ENCODE measurements at places on chromosomes 2 and 18.
A peak's percentile ranks its signal among the peaks of the same experiment; 100 is the strongest.

- DNase-seq, result no peak
Observed at GRCh38 chr2:24239553-24239952, 64.7 kb downstream of the FAM228A start.

GRCh38 chr2:44548221-44549098 lies 186.7 kb downstream of the CAMKMT start:
- no peak for DNase-seq

- DNase-seq, result no peak
Observed at GRCh38 chr2:147469471-147469870, 375.4 kb upstream of the ACVR2A start.

DNA sequence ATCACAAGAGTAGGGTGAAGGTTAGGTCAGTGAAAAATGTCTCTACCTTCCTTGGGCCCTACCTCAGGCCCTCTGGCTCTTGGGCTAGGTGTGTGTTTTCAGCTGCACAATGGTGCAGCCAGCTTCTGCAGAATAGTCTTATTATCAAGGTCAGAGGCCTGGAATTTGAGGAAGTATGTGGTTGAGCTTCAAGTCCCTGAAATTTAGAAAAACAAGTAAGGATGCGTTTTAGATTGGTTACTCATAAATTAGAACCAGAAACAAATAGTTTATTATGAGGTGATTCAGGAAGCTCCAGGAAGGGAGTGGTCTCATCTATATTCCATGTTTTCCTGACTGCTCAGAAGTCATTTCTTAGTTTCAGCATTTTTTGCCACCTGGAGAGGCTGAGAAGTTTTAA lies 204.2 kb upstream of the CELF4 start:
- DNase-seq, result no peak

- DNase-seq, result no peak
Observed at GRCh38 chr18:3380384-3380961, 69.5 kb upstream of the TGIF1 start.

GRCh38 chr2:176140513-176141317 lies 10.6 kb upstream of the HOXD4 start:
- DNase-seq, result no peak

- DNase-seq, result no peak
Observed at GRCh38 chr2:168901003-168901402, at the start of gene G6PC2. TSS of gene G6PC2 (plus strand) at chr2:168901291. CDS start at chr2:168901332, 41 bp downstream.

- DNase-seq, result no peak
Observed at GRCh38 chr2:29033656-29034055, 40.7 kb downstream of the PCARE start.

- DNase-seq, result no peak
Observed at GRCh38 chr2:84214455-84214854, 244.6 kb downstream of the SUCLG1 start.

DNA sequence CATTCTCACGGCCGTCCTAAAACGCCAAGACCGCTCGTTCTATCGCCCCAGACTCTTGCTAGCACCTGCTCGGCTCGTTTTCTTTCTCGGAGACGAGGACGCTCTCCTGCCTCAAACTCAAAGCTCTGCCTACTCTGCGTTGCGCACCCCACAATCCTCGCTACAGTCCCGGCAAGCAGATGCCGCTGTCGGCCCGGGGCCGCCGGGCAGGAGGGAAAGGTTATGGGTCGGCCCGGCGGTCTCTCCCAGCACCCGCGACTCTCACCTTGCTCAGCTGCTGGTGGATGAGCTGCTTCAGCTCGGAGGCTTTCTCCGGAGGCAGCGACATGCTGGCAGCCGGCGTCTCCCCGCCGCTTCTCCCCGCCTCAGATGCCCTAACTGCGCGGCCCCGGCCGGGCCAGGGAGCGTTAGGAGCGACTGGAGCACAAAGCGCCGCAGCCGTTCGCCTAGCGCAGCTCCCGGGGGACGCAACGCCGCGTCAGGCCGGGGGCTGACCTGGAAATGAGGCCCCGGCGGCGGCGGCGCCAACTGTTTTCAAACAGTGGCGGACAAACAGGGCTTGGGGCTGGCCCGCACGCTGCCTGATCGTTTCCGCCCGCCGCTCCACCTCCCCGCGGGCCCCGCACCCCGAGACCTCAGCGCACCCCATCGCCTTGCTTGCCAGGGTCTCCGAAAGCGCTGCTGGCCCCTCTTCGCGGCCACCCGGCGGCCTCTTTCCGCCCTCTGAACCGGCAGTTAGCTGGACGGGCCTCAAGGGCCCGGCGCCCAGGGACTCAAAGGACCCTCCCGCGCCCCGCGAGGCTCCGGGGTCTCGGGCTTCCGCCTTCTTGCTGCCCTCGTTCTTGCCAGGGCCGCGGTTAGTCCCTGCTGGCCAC lies at the start of the genes CEP76 and PSMG2:
CEP76 (minus strand) TSS at position 503 of the 875 bp plus-strand sequence; CDS start at position 328, 175 bp downstream.
PSMG2 (plus strand) TSS at position 822 of the 875 bp plus-strand sequence. CDS start 66 bp downstream, outside the sequence.
- DNase-seq, result no peak

GRCh38 chr2:145067549-145068030 lies 547.7 kb upstream of the ZEB2 start:
- no peak for DNase-seq

DNA sequence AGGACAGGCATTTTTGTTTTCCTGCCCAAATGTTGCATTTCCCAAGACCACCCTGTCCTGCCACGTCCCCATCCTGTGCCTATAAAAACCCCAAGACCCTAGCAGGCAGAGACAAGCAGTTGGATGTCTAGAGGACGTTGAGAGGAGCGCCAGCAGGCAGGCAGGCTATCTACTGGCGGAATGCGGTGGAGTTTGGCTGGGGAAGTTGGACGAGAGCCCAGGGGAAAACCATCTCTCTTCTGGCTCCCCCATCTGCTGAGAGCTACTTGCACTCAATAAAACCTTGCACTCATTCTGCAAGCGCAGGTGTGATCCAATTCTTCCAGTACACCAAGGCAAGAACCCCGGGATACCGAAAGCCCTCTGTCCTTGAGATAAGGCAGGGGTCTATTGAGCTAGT lies 72.5 kb downstream of the ARL6IP6 start:
- no peak for DNase-seq

DNA sequence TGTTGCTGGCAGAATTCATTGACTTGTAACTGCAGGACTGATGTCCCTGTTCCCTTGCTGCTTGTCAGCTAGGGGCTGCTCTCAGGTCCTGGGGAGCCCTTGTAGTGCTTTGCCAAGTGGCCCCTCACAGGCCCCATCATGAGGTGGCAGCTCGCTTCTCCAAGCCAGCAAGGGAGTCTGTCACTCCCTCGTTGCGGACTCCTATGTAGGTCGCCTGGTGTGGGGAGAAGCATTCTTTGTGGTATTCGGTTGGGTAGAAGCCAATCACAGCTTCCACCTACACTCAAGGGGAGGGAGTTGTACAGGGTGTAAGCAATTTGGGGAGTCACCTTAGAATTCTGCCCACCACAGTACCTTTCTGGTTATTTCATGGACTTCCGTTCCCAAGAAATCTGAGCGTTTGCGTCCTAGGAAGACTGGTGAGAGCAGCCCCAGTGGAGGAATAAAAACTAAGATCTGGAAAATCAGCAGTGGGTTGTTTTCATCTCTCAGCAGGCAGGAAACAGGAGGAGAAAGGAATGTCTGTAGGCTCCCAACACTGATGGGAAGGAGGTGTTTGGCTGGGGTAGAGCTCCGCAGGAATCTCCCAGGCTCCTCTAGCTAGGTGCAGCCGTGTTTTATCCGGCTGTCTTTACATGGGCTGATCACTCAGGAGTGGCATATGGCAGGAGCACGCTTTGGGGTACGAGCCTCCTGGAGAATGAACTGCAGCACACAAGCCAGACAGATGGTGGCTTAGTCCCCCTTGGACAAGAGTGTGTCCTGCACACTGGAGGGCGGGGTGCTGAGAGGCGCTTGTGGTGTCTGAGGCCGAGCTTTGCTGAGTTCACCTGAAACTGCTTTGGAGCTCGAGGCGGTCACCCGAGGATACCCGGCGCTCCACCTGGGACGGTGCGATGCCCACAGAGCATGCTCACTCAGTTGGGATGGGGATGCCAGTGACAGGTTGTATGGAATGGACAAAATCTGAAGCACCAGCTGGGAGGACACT lies 58.3 kb downstream of the LDLRAD4 start:
- peak; percentile 92 for DNase-seq

DNA sequence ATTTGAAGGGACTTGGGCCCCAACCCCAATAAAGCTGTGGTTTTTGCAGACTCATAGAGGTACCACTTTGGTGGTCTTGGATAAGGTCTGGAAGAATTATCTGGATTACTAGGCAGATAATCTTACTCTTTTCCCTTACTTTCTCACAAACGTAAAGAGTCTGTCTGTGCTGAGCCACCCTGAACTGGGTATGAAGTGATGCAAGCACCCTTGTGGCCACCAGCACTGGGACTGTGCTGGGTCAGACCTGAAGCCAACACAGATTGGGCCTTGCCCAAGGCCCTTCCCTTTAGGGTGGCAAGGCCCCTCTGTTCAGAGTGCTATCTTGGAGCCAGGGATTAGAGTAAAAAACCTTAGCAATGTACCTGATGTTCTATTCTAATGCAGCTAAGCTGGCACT lies 827.0 kb upstream of the RAB6C start:
- DNase-seq, result no peak

DNA sequence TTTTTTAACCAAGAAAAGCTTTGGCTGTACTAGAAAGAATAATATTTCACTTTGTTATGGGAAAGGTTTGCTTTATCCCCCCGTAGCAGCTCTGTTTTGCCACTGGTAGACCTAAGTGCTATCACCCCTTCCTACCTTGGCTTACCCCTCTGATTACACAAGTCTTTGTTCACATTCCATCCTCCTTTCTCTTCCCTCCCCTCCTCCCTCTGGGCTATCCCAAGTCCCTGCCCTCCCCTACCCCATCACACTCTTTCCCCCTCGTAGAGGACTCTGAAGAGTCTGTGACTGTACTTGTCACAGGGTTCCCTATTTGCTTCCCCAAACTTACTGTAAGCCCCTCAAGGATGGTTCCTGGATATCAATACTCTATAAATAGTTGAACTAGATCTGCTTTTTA lies 152.9 kb upstream of the NOSTRIN start:
- no peak for DNase-seq

DNA sequence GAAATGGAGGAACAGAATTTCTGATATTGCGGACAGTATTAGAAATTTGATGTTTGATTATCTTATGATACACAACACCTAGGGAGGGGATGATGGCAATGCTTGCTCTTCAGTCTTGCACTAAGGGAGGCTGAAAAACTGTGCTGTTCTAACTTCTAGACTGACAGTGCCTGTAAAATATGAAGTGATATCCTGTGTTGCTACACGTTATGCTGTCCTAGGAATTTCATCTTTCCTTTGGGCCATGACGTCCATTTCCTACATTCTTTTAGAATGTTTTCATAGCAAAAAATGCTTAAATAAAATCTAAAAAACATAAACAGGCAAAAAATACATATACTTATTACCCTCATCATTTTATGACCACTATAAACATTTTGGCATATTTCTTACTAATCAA lies 55.3 kb downstream of the OSBPL1A start:
- DNase-seq, result no peak

DNA sequence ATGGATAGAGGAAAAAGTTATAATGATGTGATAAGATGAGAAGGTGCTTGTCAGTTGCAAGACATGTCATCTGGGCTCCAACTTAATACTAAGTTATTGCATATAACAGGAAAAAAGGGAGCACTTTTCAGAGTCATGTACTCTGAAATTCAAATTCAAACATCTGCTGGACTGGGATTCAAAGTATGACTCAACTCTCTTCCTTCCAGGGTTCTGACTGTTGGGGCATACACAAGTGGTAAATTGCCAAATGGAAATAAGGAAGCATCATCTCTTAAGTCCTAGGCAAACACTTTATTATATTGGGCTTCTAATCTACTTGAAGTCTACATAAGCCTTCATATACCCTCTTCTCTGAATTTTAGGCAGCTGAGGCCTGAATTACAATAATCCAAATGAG lies 44.9 kb downstream of the ZBTB14 start:
- no peak for DNase-seq

Data from cerebellar nuclear complex (tissue), 1 donor.